Activated CD4-positive, alpha-beta T cell treated with anti-CD3 and anti-CD28 coated beads, Interleukin-10, Interleukin-2, amounts not matched to agents 100 ng/mL and 50 ng/mL, durations not matched to agents 16 hours and 8 hours (primary cell): ENCODE measurements at places on chromosomes 5 and 9.
A peak's percentile ranks its signal among the peaks of the same experiment; 100 is the strongest.

DNA sequence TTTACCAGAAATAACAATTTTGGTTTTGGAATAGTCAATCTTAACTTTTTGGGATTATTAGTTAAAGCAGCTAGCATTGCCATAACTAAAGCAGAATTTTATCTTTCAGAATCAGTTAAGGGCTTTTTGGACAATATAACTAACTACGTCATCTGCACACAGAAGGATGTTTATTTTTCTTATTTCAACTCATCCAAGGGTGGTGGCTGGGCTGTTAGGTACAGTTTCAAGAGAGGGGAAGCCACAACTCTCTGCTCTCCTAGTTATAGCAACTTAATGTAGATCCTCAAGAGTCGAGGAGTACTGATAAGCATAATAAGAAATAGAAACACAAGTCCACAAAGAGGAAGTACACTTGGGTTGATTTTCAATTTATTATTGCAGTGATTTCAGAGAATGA, 65.6 kb downstream of the ANKRD55 start:
- DNase-seq: no peak

DNA sequence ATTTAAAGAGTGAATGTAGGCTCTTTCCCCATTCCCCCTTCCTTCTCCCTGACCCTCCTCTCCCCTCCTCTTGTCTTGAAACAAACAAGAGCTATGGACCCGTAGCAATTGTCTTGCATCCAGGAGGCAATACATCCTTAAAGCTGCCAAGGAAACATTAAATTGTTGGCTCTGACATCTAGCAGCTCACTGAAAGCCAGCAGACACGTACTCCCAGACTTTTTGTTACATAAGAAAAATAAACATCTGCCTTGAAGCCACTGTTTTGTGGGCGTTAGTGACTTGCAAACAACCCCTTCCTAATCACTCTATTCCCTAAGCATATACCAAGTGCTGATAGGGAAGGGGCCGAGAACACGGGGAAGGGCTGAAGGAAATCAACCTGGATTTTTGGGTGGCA, 8.6 kb downstream of the SLC45A2 start:
- DNase-seq: no peak

DNA sequence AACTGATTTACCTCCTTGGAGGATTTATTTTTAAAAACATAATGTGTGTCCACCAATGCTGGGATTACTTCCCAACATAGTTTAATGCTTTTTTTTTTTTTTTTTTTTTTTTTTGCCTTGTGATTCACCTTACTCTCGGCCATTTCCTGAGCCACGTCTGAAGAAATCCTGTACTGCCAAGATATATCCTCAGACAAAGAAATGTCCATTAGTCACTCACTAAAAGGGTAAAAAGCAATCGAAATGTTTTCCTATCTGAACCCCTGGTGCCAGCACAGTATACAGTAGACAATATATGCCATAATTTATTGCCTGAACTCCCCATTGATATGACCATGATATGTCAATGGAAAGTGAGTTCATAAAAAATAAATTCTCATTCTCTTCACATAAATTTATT, 344.1 kb downstream of the BNC2 start:
- no peak for DNase-seq

- DNase-seq: peak; percentile 71
Measured at GRCh38 chr5:112146323-112147226, 272.5 kb downstream of the EPB41L4A start.

- DNase-seq: no peak
Measured at GRCh38 chr5:178368274-178368673, 135.7 kb upstream of the PHYKPL start.

GRCh38 chr9:109792951-109793546, 13.1 kb downstream of the PALM2AKAP2 start:
- DNase-seq: no peak

DNA sequence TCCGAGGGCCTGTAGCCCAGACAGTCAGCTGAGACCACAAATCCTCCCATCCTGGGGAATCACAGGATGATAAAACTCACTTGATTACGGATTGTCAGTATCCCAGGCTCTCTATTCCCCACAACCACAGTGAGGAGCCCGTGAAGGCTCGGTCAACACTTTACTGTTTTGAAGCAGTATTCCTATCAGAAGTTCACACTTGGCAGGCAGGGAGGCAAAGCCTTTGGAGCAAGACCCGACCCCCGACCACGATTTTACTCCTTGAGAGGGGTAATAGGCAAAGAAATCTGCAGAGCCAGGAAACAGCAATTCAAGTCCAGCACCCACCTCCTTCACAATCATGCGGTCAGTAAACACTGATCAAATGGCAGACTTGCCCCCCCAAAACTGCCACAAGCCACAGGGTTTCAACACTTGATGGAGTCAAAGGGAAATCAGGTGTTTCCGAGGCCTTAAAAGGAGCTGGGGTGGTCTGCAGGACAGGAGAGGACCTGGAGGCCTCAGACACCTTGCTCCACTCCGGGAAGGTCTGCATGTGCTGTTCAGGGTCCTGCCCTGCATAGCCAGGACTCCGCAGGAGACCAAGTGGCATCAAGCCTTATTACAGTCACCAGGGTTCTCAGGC, 25.2 kb downstream of the BICD2 start:
- no peak for DNase-seq

DNA sequence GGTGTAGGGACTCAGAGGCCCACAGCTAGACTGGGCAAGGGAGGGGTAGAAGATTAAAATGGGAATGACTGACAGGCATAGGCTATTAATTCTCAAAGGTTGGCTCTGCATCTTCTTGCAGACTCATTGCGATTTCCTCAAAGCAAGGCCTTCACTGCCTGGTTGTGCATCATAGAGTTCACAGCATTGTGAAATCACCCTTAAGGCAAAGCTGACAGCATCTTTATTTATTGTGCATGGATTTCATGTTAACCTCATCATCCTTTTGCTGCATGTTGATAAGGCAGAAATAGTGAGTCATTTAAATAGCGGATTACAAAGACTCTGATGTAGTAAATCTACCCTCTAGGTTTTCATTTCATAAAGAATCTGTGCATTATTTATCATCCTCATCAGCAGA, 13.6 kb upstream of the PALM2AKAP2 start:
- no peak for DNase-seq

- no peak for DNase-seq
Measured at GRCh38 chr5:8176101-8176693, 307.2 kb downstream of the MTRR start.

DNA sequence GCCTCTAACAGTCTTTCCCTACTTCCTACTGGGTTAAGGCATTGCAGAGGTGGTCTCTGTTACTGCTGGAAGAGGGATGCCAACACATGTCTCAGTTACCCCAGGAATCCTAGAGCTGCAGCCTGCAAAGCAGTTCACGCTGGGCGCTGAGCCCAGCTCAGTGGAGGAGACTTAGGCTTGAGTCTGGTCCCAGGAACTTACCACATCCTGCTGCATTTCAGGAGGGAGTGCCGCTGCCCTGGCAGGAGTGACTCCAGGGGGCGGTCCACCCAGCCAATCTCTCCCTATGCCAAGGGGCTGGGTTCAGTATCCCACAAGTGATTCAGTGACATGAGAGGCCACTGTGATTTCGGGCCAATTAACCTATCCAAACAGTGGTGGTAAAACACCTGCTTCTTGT, 7.6 kb downstream of the TTC16 start:
- no peak for DNase-seq

GRCh38 chr5:54215233-54215736, 95.1 kb downstream of the ARL15 start:
- DNase-seq: no peak

- no peak for DNase-seq
Measured at GRCh38 chr9:134258332-134258731, 67.9 kb upstream of the RXRA start.

GRCh38 chr5:138874771-138875551, at the start of gene LRRTM2:
Gene LRRTM2 (minus strand): TSS chr5:138875335. CDS start chr5:138874911, 424 bp downstream.
- DNase-seq: no peak

- DNase-seq: no peak
Measured at GRCh38 chr9:98222885-98223691, 30.7 kb upstream of the CORO2A start.

GRCh38 chr9:81113453-81114124, 575.8 kb downstream of the TLE1 start:
- no peak for DNase-seq

- no peak for DNase-seq
Measured at GRCh38 chr5:173192561-173192960, 42.4 kb downstream of the NKX2-5 start.

DNA sequence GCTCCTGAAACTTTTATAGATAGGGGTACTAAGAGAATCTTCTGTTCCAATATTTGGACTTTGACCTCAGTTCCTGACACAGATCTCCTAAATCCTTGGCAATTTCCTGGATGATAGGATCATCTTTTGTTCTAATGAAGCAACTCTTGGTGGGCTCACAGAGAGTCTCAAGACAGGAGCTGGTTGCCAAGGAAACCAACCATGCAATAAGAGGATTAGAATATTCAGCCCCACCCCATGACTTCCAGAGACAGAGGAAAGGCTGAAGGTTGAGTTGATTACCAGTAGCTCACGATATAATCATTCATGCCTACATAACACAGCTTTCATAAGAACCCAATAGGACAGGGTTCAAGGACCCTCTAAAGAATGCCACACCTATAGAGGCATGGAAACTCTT, 2050.2 kb upstream of the CDH6 start:
- no peak for DNase-seq

- no peak for DNase-seq
Measured at GRCh38 chr5:50420343-50420935, 20.6 kb downstream of the EMB start.
